ENCODE measurements at places on chromosomes 4 and X.
A peak's percentile ranks its signal among the peaks of the same experiment; 100 is the strongest.

GRCh38 chr4:132564920-132565319 is 584.2 kb upstream of the PCDH10 start:
- DNase-seq, result no peak

DNA sequence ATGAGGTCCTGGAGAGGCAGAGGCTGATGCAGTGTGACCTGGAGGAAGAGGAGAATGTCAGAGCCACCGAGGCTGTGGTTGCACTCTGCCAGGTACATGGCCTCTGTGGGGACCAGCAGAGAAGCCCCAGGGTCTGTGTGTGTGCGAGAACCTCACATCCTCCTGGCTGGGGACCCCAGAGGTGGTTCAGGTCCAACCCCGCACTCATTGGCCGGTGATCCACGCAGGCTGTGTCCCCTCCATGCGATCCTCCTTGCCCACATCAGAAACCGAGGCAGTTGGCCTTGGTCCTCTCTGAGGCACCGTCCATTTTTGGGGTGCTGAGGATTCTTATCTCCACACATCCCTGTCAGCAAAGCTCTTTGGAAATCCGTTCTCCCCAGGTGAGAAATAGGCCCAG is 45.3 kb downstream of the EVC start:
- DNase-seq, result no peak

DNA sequence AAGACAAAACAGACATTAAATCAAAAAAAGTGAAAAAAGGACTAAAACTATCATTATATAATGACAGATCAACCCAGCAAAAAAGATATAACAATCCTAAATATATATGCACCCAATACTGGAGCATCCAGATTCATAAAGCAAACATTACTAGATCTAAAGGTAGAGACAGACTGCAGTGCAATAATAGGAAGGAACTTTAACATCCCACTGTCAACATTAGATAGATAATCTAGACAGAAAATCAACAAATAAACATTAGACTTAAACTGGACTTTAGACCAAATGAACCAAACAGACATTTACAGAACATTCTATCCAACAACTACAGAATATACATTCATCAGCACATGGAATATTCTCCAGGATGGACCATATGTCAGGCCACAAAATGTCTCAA is 29.5 kb upstream of the RAB39B start:
- DNase-seq, result no peak

- DNase-seq, result no peak
These were observed 210.8 kb upstream of the RASGEF1B start for GRCh38 chr4:81682492-81682891.

GRCh38 chr4:169159624-169160171 is 111.1 kb downstream of the SH3RF1 start:
- DNase-seq, result no peak

DNA sequence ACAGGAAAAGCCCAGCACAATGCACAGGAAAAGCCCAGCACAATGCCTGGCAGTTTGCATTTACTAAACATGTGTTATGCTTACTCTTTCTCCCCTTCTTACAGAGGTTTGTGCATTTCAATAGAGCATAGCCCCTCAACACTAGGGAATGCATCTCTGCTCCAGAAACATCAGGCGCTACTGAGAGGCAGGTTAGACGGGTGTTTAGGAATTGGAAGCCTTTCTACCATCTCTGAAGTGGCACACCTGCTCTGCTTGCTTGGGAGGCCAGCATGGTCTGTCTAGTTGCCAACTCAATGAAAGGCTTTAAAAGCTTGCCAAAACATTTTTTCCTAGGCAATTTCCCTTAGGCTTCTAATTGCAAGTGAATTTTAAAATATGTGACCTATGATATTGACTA is 55.7 kb downstream of the GRID2 start:
- DNase-seq, result no peak

DNA sequence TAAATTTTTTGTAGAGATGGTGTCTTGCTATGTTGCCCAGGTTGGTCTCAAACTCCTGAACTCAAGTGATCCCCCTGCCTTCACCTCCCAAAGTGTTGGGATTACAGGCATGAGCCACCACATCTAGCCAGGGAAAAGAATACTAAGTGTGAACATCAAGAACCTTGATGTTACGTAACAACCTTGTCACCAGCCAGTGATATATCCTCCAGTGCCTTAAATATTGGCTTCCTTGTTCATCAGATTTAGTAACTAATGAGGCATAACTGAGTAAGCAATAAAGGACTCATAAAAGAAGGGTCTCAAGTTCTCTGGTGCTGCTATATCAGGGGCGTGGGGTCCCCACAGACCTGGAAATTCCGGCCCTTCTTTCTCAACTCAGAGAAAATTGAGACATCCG is 60.5 kb upstream of the ENPEP start:
- no peak for DNase-seq

DNA sequence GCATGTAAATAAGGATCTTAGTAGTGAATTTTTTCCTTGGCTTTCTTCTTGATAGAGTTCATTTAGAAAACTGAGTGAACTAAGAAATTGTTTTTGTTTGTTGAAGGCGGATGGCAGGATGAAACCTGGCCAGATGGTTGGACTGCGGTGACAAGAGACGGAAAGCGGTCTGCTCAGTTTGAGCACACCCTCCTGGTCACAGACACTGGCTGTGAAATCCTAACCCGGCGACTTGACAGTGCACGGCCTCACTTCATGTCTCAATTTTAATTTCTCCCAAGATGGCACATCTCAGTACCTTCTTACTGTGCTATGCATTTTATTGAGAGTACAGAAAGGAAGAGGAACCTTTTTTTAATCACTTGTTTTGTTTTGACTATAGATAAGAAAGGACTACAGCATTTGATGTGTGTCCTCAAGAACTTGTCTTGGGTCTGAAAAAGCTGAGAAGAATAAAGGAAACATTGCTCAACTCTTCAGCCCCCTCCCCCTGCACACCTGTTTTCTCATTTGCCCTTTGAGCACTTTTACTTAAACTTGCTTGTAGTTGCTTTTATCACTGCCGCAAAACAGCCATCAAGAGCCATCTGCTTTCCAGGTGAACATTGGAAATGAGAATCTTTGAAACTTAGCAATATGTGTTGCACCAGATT is 27.4 kb downstream of the ADH5 start:
- no peak for DNase-seq

GRCh38 chr4:185730387-185730786 is 81.6 kb downstream of the SORBS2 start:
- peak; percentile 61 for DNase-seq

- DNase-seq, result no peak
These were observed 20.2 kb upstream of the TMEM184C start for GRCh38 chr4:147596981-147597380.

DNA sequence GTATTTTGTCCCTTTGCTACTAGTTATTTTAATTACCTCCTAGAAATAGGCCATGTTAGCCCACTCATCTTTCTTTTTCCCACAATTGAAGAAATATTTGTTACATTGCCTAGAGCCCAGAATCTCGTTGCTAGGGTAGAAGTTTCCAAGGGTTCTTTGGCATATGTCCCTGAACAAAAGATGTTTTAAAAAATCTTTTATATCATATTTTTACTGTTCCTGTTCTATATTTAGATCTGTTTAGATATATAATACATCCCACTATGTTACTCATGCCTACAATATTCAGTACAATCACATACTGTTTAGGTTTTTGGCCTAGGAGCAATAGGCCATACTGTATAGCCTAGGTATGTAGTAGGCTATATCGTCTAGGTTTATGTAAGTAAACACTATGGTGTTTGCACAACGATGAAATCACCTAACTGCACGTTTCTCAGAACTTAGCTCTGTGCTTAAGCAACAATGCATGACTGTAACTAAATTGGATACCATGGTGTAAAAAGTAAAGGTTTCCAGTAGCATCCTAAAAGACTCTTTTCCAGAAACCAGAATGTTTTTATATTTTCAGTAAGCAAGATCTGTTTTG is 236.0 kb upstream of the SLIT2 start:
- DNase-seq, result no peak

GRCh38 chr4:99382745-99383360 is 30.3 kb upstream of the ADH1C start:
- DNase-seq, result no peak

- DNase-seq, result no peak
These were observed 37.9 kb downstream of the ARHGEF6 start for GRCh38 chrX:136742721-136743379.

- DNase-seq, result no peak
These were observed 15.3 kb downstream of the NPY1R start for GRCh38 chr4:163317110-163317509.

DNA sequence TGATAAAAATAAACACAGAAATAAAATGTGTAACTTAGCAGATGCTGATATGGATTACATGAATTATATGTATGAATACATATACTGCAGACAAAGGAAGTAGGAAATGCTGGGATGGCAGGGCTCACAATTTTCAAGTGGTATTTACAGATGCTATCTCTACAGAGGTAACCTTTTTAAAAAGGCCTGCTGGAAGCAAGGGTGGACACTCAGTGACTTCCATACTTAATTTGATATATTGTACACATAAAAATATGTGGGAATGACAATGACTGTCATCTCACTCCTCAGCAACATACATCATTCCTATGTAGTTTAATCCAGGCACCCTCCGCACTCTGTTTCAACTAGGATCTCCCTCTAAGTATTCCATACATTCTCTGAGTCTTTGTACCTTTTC is 452.9 kb downstream of the DTHD1 start:
- no peak for DNase-seq

- no peak for DNase-seq
These were observed 277.8 kb downstream of the GABRG1 start for GRCh38 chr4:45846016-45846415.

GRCh38 chr4:148287111-148287510 is 155.1 kb downstream of the NR3C2 start:
- no peak for DNase-seq

DNA sequence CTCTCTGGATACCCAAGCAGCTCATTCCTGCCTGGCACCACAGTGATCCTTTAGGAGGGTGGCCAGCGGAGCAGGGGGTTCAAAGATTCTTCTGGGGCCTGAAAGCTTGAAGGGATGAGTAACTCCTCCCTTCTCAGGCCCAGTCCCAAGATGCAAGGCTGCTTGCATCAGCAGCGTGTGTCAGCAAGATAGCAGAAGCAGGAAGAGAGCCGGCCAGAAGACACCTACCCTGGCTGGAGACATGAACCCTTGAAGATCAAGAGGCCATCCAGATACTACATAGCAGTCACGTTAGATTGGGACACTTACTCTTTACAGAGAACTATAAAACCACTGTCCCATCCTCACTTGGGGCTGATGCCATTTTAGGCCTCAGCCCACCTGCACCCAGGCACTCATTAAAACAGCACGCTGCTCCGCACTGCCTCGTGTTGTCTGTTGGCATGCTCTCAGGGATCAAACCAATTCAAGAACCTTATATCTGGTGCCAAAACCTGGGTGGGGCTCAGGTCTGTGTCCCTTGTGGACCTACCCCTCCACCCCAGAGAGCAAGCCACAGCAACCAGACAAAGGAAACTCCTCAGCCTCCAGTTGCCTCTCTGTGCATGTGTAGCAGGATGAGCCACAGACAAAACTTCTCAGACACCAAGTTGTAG is 6.5 kb downstream of the UGT2B17 start:
- no peak for DNase-seq

GRCh38 chr4:6753103-6753560 is 29.4 kb upstream of the KIAA0232 start:
- DNase-seq, result no peak

GRCh38 chr4:63458010-63458409 is 951.2 kb downstream of the TECRL start:
- DNase-seq, result no peak

DNA sequence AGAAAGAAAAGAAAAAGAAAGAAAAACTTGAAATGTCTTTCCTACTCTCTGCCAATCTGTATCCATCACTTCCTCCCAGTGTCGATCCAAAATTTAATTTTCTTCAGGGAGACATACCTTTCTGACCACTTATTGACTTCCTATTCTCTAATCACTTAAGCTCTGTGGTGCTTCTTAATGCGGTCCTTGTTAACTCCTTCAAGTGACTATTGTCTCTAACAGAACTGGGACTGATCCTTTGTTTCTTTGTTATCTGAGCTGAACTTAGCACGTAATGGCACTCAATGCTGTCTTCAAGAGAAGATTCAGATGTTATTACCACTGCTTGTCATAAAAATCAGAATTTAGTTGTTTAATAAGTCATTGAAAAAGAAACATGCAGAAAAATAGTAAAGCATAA is 31.2 kb downstream of the LARP7 start:
- no peak for DNase-seq

- no peak for DNase-seq
These were observed 25.7 kb downstream of the CPEB2 start for GRCh38 chr4:15027921-15028435.

Data from NCI-H510A (cell line).